Aorta (tissue), 5 donors: ENCODE measurements at places on chromosomes 1 and 21. TPM values are rescaled to one million over a fixed set of nuclear protein-coding genes. Genes with fewer than 3 reads are reported as not detected.

DNA sequence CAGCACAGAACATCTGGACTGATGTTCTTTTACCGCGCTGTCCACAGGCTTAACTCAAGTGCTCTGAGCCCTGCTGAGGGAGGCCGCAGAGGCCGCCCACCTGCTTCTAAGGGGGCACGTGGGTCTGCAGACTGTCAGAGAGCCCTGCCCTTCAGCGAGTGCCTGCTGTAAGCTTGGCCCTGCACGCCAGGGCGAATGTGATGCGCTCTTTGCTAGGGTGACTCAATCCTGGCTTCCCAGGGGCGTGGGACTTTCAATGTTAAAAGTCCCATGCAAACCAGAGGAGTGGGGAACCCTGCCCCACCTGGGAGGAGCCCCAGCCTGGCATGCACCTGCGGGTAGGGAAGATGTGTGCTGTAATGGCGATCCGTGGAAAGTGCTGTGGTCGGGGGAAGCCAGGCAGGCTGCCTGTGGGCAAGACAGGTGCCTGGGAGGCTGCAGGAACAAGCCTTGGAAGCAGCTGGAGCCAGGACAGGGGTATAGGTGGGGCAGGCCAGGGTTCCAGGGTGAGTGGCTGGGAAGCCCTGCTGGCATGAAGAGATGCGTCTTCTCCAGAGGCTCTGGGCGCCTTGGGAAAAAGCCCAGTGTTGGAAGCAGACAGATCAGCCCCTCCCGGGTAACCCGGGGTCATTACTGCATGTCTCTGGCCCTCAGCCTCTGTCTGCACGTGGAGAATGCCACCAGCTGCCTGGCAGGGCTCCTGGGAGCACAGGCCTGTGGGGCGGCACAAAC, 594 bp upstream of the PANK4 start:
- DNase-seq: peak; percentile 71

DNA sequence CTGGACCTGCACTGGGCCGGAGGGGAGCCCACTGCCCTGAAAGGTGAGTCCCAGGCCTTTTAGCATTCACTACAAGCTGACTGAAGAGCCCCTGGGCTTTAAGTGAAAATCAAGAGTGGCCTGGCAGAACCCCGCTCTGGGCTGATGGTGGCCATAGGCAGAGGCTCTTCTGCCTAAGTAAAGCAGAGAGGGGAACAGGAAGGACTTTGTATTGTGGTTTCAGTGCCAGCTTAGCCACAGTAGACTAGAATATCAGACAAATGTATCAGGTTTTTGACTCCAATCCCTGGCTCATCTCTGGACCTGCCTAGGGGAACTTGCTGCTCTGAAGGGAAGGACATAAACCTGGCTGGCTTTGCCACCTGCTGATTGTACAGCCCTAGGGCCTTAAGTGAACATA, 10.2 kb upstream of the HENMT1 start:
- no peak for DNase-seq

DNA sequence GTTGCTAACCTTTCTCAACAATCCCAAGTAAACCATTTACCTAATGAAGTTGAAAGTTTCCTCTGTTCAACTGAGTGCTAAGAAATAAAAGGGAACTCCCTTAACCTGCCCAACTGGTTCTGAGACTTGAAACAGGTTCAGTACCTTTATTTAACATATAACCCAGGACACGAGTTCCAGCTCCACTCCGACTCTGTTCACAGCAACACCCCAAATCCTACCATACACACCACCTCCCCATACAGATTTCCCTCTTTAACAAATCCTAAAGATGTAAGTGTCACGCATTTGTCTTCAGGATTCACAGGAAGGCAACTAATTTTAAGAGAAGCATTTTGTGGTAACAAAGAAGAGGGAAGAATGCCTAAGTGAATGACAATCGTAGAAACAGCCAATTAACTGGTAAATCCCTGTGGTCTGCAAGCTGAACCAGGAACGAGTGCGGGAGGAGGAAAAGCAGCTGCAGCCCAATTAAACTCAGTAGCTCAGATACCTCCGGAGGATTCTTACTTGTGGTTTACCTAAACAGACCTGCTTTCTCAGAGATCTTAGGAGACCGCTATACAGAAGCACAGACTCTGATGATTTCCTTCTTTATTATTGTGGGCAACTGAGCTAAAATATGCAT, 134.5 kb upstream of the MAGI3 start:
- DNase-seq: no peak

DNA sequence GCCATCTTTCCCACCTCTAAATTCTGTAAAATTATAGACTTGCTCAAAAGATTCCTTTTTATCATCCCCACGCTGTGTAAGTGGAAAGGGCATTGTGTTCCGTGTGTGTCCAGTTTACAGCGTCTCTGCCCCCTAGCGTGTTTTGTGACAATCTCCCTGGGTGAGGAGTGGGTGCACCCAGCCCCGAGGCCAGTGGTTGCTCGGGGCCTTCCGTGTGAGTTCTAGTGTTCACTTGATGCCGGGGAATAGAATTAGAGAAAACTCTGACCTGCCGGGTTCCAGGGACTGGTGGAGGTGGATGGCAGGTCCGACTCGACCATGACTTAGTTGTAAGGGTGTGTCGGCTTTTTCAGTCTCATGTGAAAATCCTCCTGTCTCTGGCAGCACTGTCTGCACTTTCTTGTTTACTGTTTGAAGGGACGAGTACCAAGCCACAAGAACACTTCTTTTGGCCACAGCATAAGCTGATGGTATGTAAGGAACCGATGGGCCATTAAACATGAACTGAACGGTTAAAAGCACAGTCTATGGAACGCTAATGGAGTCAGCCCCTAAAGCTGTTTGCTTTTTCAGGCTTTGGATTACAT, 61.9 kb downstream of the POFUT2 start:
- no peak for DNase-seq

DNA sequence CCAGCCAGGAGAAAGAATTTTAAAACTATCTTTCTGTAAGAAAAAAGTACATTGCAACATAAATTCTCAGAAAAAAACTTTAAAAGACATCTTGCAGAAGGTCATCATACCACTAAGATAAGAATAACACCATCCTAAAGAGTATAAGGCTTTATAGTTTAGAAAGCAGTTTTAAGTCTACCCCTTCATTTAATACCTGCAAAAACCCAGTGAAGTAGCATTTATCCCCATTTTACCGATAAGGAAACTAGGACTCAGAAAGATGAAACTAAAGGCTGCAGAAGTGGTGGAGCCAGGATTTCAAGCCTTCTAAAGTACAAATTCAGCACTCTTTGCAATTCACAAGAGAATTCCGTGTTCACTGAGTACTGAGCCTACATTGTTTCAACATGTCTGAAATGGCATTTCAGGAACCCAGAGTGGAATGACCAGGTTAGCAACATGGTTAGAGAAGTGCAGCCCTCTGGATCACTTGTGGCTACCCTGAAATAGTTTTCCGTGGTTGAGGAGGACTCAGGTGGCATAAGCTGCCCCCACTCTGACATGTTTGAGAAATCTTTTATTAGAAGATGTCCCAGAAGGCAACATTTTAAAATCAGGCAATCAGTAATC, 6.7 kb downstream of the MYCL start:
- no peak for DNase-seq

DNA sequence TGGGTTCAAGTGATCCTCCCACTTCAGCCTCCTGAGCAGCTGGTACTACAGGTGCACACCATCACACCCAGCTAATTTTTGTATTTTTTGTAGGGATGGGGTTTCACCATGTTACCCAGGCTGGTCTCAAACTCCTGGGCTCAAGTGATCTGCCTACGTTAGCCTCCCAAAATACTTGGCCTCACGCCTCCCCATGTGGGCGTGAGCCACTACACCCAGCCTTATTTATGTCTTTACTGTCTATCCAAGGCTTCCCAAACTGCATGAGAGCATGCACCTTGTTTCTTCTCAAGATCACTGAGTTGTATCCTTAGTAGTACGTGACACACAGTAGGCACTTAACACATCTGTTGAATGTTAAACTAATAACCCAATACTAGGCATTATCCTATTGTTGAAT, 14.2 kb downstream of the WASF2 start:
- DNase-seq: peak; percentile 32

Gene NRIP1
- 28.6 TPM for total RNA-seq

DNA sequence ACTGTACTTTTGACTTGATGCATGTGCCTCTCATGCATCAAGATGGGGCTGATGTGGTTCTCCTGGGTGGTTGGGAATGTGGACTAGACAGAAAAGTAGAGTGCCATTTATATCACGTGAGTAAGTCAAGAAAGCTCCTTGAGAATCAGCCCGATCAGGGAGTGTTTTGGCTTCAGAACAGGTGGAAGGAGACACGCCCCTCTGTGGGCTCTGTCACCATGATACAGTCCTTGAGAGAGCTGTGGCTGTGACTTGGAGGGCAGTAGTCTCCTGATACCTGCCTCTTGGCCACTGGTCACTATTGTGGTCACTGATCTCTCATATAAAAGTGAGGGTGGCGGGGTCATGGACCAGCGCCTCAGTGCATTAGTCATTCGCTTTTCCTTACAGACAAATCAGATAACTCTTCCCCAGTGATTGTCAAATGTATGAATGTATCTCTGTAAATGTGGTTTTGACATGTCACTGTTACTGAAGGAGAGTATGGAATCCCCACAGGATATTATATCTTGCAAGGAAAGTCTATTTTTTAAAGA, 8.9 kb upstream of the C4BPB start:
- DNase-seq: no peak

Gene PDC
- not detected for total RNA-seq

Gene GREM2
- total RNA-seq: 2.9 TPM

DNA sequence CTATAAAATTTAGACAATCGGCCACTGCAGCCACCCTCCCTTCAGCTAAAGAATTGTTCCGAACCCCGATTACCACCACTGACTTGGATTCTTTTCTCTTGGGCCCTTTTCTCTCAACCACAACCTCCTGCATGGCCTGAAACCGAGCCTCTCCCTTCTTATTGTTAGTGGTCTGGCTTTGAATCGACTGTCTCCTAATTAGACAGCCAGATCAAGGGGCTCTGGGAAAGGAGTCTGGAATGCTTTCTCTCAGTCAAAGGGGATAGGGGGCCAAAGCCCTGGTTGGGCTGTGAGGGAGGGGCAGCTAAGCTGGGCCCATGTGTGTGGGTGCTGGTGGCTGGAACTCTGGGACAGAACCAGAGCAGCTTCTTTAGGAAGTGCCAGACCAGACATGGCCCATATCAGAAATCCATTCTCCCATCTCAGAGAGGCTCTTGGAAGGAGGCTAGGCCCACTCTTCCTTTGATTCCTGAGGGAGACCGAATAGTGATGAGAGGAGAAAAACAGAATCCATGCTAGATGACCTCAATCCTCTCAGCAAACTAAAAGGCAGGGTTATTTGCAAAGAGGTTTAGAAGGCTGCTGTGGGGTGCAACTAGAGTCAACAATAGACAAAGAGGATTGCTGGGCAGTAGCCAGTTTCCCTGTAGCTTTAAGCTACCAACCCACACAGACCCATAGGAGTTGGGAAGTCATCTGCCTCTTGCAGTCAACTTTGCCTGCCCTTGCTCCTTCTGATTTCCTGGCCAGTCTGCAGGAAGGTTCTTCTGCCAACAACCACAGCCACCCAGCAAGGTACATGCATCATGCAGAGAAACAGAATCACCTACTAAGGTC, 117.6 kb downstream of the AK5 start:
- no peak for DNase-seq

GRCh38 chr1:91578320-91579109, 77.9 kb downstream of the CDC7 start:
- no peak for DNase-seq

Gene RAB42
- 4.3 TPM for total RNA-seq

DNA sequence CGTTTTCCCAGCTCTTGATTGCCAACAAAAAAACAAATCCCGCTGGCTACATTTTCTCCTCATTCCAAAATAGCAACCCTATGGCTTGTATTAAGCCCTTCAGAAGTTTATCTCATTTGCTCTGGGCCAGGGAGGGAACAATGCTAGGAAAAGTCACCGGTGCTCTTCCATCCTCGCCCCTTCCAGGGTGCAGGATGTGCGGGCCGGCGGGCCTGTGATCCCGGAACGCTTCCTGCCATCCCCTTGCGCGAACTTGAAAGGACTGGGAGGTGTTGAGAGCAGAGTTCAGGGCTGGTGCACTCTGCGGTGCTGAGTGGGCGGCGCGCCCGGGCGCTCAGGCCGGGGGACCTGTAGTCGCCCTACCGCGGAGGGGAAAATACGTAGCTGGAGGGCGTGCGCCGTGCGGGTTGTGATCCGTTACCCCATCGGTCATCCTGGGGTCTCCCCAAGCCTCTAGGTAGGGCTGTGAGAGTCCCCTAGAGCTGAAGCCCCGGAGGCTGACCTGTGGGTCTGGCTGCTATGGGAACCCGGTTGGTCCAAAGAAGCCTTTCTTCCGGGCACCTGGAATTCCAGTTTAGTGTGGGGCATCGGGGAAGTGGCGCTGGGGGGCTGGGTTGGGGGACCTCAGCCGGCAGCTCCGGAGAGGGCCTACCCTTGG, 13.1 kb downstream of the NR5A2 start:
- no peak for DNase-seq

Gene TFF2
- total RNA-seq: not detected

- no peak for DNase-seq
These were observed 1.5 kb downstream of the PHGDH start for GRCh38 chr1:119713039-119713748.

DNA sequence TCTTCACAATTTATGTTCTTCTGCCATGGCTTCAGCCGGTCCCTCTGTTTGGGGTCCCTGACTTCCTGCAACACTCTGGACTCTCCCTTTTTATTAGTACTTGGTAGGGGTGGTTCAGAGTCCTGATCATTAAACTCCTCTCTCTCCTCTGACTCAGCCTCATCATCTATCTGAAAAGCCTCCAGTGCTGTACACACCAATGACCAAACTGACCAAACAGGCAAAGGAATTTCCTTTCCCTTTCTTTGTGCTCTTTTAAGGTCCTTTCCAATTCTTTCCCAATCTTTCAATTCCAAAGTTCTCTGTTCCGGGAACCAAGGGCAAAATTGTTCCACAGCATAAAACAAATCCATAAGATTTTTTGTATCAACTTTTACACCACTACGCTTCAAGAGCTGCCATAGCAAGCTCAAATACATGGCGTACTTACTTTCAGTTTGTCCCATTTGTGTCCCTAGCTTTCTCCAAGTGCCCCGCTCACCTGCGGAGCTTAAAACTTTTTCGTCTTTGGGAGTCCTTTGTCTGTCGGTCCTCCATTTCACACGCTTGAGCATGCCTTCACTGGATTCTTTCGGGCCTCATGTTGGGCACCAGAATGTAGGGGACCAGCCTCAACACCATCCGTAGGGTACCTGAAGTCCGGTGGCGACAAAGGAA, 9.6 kb downstream of the DAP3 start:
- DNase-seq: no peak

Gene LCE1E
- not detected for total RNA-seq

DNA sequence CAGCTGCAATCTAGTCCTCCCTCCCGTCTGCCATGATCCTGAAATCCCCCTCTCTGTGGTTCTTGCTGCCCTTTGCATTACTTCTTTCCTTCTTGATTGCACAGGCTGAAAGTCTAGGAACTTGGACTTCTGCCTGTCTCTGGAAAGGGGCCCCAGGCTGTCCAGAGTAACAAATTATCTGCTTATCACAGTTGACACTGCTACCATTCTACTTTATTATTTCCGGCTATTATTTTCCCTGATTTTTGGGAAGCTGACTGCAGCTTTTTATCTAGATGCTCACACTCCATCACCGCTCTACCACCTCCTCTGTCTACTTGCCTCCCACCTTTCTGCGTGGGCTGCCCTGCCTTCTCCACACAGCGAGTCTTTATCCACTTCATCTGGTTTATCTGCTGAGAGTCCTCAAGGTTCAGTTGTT, 202.1 kb upstream of the PLXNA2 start:
- DNase-seq: no peak

GRCh38 chr1:217344712-217345111, 286.2 kb downstream of the GPATCH2 start:
- DNase-seq: no peak
